Glomerular endothelial cell (primary cell): ENCODE measurements at places on chromosomes 1 and 21. TPM values are rescaled to one million over a fixed set of nuclear protein-coding genes. Genes with fewer than 3 reads are reported as not detected.

Gene MORC3
- 19.3 and 25.9 TPM in 2 replicates for total RNA-seq

Gene OPRD1
- under 0.01 TPM in 1 of 2 replicates, not detected in the other for total RNA-seq

Gene ASAP3
- 9.8 and 10.6 TPM in 2 replicates for total RNA-seq

Gene BSND
- not detected in 2 replicates for total RNA-seq

Gene XPR1
- total RNA-seq, result 24.2 and 27.7 TPM in 2 replicates

Gene GNG4
- 0.70 TPM in 1 of 2 replicates, not detected in the other for total RNA-seq

Gene ACTL8
- not detected in 2 replicates for total RNA-seq

Gene SPATA45
- total RNA-seq, result not detected in 2 replicates

Gene PIK3C2B
- total RNA-seq, result 32.7 and 77.1 TPM in 2 replicates

Gene B3GALT5
- total RNA-seq, result 1.1 and 3.6 TPM in 2 replicates

Gene A3GALT2
- total RNA-seq, result not detected in 2 replicates

Gene IARS2
- total RNA-seq, result 56.8 and 71.4 TPM in 2 replicates

Gene FCER1G
- total RNA-seq, result 1.7 TPM in 1 of 2 replicates, not detected in the other

GRCh38 chr1:202888531-202889360 is at the start of gene RABIF:
Gene RABIF, minus strand, starts transcription at chr1:202889149. Its CDS starts 51 bp downstream, at chr1:202889098.
- DNase-seq, result peak; percentile 51

DNA sequence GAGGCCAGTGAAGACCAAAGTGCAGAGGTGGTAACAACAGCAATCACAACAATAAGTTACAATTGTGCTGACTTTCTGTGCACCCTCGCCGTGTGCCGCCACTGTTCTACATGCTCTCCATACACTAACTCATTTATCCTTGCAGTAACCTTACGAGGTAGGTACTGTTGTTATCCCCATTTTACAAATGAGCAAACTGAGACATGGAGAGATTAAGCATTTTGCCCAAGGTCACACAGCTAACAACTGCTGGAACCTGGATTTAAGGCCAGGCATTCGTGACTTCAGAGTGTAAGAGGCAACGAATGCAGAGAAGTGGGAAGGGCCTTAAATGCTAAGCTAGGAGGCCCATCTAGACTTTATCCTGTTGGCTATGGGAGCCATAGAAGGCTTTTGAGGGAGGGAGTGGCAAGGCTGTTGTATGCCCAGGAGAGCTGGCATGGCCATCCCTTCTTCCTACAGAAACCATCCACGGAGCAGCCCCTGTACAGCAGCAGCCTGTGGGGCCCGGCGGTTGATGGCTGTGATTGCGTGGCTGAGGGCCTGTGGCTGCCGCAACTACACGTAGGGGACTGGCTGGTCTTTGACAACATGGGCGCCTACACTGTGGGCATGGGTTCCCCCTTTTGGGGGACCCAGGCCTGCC is 36.6 kb downstream of the AZIN2 start:
- no peak for DNase-seq

DNA sequence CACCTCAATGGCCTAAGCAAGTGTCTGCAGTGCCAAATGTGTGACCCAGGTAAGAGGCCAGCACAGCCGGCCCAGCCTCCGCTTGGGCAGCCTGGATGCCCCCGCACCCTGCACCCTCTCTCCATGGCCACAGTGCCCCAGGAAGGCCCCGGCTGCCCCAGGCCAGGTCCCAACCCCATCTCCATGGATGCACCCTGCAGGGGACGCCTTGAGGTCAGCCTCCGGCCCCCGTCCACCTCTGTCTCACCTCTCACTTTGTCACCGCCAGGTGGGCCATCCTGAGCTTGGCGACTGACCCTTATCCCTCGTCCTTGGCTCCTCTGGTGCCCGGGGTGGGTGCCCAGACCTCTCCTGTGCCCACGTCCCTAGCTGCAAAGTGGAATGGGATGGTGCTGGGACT is 2.2 kb downstream of the TNFRSF14 start:
- no peak for DNase-seq

GRCh38 chr1:17365293-17365692 is 6.7 kb upstream of the PADI6 start:
- no peak for DNase-seq

DNA sequence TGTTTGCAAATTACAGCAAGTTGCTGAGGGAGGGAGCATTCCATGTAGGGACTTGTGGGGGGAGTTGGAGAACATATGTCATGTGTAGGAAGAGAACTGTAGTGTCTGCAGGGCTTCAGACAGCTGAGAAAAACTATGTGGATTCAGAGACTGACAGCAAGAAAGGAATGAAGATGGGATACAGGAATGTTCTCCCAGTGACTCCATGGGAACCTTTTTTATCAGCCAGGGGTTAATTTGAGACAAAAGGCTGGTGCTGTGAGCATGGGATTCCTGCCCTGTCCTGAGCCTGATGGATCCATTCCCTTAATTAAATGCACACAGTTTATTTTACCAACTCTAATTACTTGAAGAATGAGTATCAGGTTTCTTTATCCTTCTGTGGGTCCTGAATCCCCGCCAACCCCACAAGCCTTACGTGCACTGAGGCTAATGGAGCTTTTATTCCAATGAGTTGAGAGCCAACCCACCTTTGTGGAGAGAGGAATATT is 26.5 kb upstream of the PLXNA2 start:
- no peak for DNase-seq

DNA sequence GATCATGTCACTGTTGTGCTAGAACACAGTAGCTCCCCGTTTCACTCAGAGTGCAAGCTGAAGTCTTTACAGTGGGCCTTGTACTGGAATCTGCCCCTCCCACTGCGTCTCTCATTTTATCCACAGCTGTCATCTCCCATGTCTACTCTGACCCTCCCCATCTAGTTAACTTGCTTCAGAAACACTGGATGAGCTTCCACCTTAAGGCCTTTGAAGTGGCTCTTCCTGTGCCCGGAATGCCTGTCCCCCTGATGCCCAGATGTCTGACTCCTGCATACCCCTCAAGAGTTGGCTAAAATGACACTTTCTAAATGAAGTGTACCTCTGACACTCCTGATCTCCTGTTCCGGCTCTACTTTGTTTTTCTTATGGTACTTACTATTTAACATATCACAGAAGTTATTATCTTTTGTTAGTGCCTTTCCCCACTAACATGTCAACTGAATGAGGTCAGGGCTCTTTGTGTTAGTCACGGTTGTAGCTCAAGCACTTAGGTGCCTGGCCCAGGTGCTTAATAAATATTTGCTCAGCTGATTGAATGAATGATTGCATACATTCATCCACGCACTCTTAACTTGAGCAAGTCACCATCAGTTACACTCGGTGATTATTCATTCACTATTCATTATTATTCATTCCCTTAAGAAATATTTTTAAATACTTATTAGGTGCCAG is 13.3 kb downstream of the ARV1 start:
- DNase-seq, result no peak

- no peak for DNase-seq
These were observed at the start of gene MEX3A for GRCh38 chr1:156082309-156083091. Gene MEX3A, minus strand, starts transcription at chr1:156082465. Its CDS starts 467 bp downstream, at chr1:156081998.

- DNase-seq, result no peak
These were observed 31.6 kb upstream of the DNAJC6 start for GRCh38 chr1:65277605-65278347.

DNA sequence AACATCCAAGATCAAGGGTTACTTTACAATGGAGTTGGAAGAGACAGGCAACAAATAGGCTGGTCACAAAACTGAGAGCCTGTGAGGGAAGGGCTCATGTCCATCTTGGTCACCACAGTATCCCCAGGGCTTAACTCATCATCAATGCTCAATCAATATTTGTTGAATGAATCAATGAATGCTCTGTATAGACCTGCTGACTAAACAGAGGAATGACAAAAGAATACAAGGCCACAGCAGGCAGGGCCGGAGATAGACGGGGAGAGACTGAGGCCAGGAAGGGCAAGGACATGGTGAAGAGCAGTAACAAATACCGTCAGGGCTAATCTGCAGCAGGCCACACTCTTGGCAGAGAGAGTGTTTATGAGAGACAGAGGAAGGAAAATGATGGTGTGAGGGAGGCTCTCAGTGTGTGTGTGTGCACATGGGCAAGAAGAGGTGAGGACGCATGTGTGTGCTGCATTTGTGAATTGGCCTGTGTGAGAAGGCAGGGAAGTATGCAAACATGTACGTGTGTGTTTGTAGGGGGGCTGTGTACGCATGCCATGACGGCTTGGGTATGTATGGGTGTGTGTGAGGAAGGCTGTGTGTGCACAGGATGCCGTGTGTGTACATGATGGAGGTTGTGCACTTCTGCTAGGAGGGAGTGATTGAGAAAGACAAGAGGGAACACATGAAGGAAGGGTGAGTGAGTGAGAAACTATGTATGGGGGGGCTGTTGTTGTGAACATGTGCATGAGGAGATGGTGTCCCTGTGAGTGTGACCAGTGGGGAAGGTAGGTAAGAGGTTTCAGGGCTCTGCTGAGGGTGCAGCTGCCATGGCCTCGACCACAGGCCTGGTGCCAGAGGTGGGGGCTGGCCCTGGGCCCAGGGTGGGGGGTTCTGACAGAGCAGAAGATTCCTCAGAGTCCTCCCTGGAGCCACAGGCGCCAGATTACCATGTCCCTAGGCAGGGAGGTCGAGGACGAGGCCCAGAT is 15.4 kb downstream of the AHDC1 start:
- DNase-seq, result no peak

GRCh38 chr1:172671591-172671990 is 12.7 kb downstream of the FASLG start:
- DNase-seq, result no peak

GRCh38 chr1:27521336-27521831 is 31.4 kb upstream of the WASF2 start:
- DNase-seq, result no peak

DNA sequence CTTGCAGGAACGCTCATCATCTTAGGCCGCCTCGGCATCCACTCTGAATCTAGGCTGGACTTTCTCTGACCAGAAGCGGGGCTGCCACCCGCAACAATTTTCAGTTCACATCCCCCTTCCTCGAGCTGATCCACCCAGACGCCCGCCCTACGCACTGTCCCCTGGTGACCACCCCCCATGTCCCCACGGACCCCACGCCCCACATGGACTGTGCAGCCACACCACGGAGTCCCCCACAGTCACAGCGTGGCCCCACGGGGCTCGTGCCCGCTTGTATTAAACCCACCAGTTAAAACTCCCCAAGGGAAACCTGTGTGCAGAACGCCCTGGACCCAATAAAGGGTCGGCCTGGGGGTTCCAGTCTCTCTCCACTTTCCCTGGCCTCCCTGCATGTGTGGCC is 13.0 kb upstream of the C1QTNF12 start:
- no peak for DNase-seq

DNA sequence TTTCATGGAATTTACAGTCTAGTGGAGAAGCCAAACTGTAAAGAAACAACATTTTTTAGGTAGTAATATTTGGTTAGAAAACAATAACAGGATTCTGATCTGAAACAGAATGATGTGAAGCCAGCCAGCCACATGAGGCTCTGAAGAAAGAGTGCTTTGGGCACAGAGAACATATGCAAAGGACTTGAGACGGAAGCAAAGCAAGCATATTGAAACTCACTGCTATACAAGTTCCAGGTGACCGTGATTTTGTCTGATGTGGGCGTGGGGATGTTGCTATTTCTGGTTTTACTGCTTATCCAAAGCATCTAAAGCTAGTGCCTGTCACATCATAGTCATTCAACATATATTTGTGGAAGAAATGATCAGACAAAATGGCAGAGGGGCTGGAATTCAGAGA is 14.7 kb downstream of the CRP start:
- DNase-seq, result no peak

DNA sequence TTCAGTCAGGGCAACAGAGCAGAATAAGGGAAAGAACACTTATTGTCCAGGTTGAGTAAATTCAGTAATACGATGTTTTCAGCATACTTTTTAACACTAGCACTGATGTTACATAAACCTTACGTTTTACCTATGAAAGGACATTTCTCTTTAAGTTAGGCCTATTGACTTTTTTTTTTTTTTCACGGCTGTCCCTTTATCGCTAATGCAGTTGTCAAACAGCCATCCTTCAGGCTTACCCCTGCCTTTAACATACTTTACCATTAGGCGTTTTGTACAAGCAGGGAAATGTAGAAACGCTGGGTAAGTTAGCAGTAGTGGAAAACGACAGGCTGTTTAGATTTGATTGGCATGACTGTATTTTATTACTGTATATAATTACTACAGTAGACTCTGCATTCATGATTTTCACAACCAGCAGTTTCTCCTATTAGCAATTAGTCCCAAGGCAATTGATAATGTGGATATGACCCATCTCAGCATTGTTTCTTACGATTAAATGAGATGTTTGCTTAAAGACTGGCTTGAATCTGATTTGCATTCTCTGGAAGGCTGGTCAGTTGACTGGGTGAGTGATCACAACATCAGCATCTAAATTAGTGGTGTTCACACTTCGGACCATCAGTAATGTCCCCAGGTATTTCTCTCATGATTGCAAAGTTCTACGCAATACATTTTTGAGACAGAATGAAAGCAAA is 109.9 kb upstream of the LBR start:
- no peak for DNase-seq

GRCh38 chr1:234727018-234727940 is 117.3 kb upstream of the IRF2BP2 start:
- no peak for DNase-seq

DNA sequence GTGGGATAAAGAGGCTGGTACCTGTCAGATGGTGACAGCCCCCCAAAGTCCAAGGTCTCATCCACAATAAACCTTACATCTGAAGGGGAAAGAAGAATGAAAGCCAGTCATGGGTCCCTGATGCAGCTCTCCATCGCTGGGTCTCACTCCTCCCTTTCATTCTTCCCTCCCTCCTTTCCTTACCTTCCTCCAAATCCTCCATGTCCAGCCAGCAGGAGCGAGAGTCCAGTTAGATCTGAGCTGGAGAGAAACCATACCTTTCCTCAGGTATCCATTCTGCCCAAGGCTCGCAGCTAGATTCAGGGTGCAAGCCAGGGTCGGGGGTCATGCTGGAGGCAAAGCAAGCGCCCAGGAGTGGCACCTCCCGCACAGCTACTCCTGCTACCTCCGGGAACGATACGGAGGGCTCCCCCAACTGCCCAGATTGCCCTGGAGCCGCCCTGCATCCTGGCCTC is 421 bp downstream of the PSRC1 start:
- no peak for DNase-seq

DNA sequence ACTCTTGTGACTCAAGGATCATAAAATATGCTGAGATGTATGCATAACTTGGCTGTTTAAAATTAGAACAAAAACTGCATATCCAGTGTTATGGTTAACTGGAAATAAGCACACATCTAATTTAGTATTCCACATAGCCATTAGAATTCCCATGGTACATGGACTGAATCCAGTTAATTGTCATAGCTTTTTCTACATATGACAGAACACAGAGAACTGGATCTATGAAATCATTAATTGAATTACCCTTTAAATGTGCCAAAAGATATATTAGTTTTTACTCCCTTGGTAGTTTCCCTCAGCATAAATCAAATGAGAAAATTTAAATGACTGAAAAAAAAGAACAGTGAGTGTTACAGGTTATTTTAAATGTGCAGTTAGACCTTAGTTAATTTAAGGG is 395.9 kb downstream of the NCAM2 start:
- no peak for DNase-seq

- no peak for DNase-seq
These were observed 242.9 kb downstream of the GRIK1 start for GRCh38 chr21:29696937-29697336.
